ENCODE measurements at places on chromosomes 2 and 18.

DNA sequence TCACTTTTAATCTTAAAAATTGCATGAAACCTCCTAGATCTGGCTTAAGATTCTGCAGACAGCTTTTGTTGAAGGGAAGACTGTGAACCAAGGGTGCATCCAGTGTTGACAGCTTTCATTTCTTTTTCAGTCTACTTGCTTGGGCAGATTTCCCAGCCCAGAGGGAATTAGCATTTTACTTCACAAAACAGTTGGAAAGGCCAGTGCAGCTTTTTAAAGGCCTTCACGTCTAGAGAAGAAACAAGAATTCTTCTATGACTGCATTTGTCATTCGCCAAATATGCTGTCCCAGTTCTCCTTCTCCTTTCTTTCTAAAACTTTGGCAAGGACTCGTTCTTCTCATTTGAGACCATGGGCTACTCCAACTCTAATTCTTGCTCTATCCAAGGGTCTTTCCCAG is 17.4 kb downstream of the NTSR2 start:
- peaks cover 54% of the 10 kb centered on the region for H3K27me3 ChIP-seq
- H3K4me1 ChIP-seq: peaks cover 16% of the 10 kb centered on the region
- DNase-seq: no peak
- H3K4me3 ChIP-seq: no peak overlapping the region

DNA sequence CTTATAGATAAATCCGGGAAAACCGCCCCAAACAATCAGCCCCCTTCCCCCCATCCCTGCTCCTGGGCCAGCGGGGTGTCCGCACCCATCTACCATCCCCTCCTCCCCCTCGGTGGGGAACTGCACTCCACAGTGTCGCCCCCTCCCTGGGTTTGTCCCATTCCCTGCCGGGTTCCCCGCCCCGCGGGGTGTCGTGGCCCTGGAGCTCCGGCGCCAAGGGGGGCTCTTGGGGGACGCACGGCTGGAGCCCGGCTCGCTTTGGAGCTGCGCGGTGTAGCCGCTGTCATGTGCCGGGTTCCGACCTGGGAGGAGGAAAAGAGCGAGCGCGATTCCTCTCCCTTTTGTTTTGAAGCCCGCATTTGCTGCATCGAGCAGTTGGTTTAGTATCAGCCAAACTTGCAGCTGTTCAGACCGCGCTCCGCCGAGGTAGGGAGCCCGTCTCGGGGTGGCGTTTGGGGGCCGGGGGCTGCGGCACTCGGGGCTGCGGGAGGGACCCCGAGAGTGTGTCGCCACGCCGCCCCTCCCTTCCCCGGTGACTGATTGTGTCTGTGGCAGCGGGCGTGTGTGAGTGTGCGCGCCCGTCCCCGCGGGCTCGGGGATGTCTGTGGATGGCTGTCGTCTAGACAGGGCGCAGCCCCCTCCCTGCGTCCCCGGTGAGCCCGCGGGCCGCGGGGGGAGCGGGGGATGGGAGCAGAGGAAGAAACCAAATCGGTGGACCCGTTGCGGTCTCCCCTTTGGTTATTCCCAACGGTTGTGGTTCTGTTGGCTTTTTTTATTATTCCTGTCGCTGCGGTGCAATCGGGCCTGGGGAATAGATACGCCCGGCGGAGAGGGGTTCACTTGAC is 797 bp downstream of the CTIF start:
- DNase-seq: peak; percentile 31
- peak overlapping the region; percentile 97 for H3K4me3 ChIP-seq
- peaks cover 10% of the 10 kb centered on the region for H3K4me1 ChIP-seq
- no peaks in the 10 kb centered on the region for H3K27me3 ChIP-seq

- no peak overlapping the region for H3K27ac ChIP-seq
- H3K36me3 ChIP-seq: peaks cover 4% of the 10 kb centered on the region
- no peaks in the 10 kb centered on the region for H3K4me1 ChIP-seq
- DNase-seq: no peak
- H3K27me3 ChIP-seq: peaks cover 65% of the 10 kb centered on the region
Measured at GRCh38 chr2:122009561-122009960, 254.1 kb downstream of the TSN start.

DNA sequence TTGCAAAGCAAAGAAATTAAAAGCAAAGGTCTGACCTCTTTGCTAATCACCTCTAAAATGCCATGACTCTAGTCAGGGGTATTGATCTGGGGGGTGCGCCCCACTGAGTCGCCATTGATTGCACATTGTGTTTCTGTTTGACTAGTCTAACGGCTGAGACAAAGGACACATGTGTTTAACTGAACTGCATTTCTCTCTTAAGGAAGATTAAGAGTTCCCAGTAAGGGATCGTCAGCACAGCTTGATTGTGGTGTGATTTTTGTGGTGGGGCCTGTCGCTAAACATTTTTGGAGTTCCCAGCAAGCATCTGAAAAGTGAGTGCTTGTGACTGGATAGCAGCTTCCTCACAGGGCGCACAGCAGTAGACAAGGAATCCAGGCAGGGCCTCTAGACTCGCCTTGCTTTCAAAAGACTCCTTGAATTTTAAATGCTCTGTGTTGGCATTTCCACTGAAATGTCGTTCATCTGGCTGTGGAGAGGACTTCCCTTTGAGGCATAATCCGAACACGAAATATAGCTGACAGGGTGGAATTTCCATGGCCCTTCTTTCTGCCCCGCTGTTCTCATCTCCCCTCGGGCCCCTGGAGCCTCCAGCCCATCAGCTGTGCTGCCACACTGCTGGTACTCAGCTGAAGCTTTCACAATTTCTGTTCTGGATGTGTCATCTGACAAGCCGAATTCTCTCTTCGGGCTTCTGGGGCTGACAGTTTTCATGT is 126.3 kb downstream of the FAM168B start:
- peaks cover 21% of the 10 kb centered on the region for H3K4me1 ChIP-seq
- peaks cover 6% of the 10 kb centered on the region for H3K36me3 ChIP-seq
- peaks cover 39% of the 10 kb centered on the region for H3K27me3 ChIP-seq
- DNase-seq: no peak

DNA sequence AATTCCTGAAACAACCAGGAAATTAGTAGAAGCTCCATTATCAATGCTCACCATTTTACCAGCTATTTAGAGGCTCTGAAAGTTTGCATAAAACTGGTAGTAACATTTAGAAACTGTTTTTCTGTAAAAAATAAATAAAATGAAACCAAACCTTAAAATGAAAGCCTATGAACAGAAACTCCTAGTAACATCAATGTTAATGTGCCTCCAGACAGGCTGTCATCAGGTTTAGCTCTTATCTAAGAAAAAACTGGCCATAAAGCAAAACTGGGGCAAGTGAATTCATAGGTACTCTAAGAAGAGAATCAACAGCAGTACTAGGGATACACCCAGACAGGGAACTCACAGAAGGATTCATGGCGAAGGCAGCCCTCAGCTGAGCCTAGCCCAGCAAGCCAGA is 8.0 kb downstream of the E2F6 start:
- H3K27me3 ChIP-seq: no peaks in the 10 kb centered on the region
- no peak overlapping the region for H3K27ac ChIP-seq
- H3K36me3 ChIP-seq: peaks cover 9% of the 10 kb centered on the region

DNA sequence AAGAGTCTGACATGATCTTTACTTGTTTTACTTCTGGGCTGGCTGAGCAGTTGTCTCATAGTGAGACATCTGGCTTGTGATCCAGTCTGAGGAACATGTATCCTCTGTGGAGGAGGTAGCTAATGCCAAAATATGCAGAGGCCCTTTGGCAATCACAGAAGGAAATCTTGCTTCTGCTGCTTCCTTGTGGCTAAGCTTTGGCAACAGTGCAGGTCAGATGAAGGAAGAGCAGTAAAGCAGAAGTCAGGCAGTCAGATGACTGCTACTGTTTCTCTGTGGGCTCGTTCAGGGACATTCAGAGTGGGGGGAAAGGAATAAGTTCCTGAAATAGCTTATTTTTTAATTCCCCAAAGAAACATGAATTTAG is 22.3 kb downstream of the DOK1 start:
- H3K27me3 ChIP-seq: peaks cover 13% of the 10 kb centered on the region
- no peak overlapping the region for H3K4me3 ChIP-seq
- H3K4me1 ChIP-seq: peaks cover 8% of the 10 kb centered on the region
- no peaks in the 10 kb centered on the region for H3K36me3 ChIP-seq

DNA sequence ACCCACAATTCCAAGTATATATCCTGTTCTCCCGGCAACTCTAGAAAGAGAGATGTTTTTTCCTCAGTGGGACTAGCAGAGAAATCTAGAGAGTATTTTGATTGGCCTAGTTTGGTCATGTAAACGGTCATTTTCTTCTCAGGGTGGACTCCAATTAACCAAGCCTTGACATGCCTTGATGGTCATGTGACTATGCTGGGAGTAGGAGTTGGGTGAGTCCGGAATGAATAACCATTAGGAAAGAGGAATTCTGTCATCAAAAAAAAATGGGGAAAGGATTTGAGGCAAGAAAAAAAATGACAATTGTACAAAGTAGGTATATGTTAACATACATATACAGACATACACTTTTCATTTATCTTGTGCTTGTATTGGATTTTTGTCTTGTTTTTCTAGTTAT is 248.2 kb upstream of the CDH20 start:
- H3K4me3 ChIP-seq: no peak overlapping the region
- no peaks in the 10 kb centered on the region for H3K27me3 ChIP-seq
- H3K27ac ChIP-seq: no peak overlapping the region
- H3K4me1 ChIP-seq: no peaks in the 10 kb centered on the region
- peaks cover 6% of the 10 kb centered on the region for H3K36me3 ChIP-seq

- no peak for DNase-seq
- H3K27ac ChIP-seq: no peak overlapping the region
- no peak overlapping the region for H3K4me3 ChIP-seq
- no peaks in the 10 kb centered on the region for H3K27me3 ChIP-seq
- no peaks in the 10 kb centered on the region for H3K4me1 ChIP-seq
Measured at GRCh38 chr18:39724652-39725051, 2159.1 kb upstream of the CELF4 start.

DNA sequence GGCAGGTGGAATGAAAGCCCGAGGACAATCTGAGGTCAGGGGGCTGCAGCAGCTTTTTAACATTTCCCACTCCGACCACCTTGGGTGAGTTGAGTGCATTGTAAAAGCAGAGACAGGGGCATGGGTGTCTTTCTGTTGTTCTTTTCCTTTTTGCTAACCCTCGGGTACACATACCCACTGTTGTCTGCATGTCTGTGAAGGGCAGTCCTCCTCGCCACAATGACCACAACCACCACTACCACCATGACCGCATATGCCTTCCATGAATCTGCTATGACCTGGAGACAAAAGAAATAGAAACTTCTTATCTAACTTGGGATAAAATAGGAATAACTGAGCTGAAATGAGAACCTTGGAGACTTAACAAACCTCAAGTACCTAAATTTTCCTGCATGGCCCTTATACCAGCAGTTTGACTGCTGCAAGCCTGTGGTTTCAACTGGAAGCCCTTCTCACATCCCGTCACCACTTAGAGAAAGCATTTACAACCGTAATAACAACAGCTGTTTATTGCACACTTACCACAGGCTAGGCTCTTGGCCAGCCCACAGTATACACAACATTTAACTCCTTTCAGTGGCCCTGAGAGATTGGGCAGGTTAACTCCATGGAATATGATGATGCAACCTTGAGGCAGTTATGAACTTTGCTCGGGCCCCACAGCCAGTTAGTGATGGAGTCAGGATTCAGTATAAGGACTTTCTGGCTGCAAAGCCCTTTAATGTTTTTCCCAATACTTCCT is 80.3 kb downstream of the GYPC start:
- no peaks in the 10 kb centered on the region for H3K36me3 ChIP-seq
- no peak overlapping the region for H3K27ac ChIP-seq
- no peak overlapping the region for H3K4me3 ChIP-seq
- H3K27me3 ChIP-seq: no peaks in the 10 kb centered on the region

GRCh38 chr2:18745431-18746272 is 156.3 kb upstream of the NT5C1B start:
- H3K36me3 ChIP-seq: no peaks in the 10 kb centered on the region
- H3K27ac ChIP-seq: no peak overlapping the region
- H3K27me3 ChIP-seq: no peaks in the 10 kb centered on the region
- DNase-seq: no peak

- H3K4me3 ChIP-seq: no peak overlapping the region
- H3K36me3 ChIP-seq: no peaks in the 10 kb centered on the region
- no peaks in the 10 kb centered on the region for H3K27me3 ChIP-seq
- DNase-seq: no peak
- no peak overlapping the region for H3K27ac ChIP-seq
- peaks cover 15% of the 10 kb centered on the region for H3K4me1 ChIP-seq
Measured at GRCh38 chr18:44803019-44803650, 122.4 kb downstream of the SETBP1 start.

- H3K27me3 ChIP-seq: no peaks in the 10 kb centered on the region
- no peak overlapping the region for H3K4me3 ChIP-seq
- H3K4me1 ChIP-seq: peaks cover 15% of the 10 kb centered on the region
- H3K36me3 ChIP-seq: no peaks in the 10 kb centered on the region
- no peak for DNase-seq
- H3K27ac ChIP-seq: no peak overlapping the region
Measured at GRCh38 chr2:102672107-102672776, 52.9 kb downstream of the SLC9A2 start.

GRCh38 chr18:28823506-28824182 is 646.7 kb upstream of the CDH2 start:
- no peak overlapping the region for H3K27ac ChIP-seq
- no peaks in the 10 kb centered on the region for H3K4me1 ChIP-seq
- no peaks in the 10 kb centered on the region for H3K36me3 ChIP-seq
- DNase-seq: no peak
- no peak overlapping the region for H3K4me3 ChIP-seq

GRCh38 chr2:185608799-185609198 is 129.8 kb upstream of the FSIP2 start:
- no peaks in the 10 kb centered on the region for H3K4me1 ChIP-seq
- H3K27ac ChIP-seq: no peak overlapping the region
- H3K27me3 ChIP-seq: no peaks in the 10 kb centered on the region
- H3K36me3 ChIP-seq: no peaks in the 10 kb centered on the region

DNA sequence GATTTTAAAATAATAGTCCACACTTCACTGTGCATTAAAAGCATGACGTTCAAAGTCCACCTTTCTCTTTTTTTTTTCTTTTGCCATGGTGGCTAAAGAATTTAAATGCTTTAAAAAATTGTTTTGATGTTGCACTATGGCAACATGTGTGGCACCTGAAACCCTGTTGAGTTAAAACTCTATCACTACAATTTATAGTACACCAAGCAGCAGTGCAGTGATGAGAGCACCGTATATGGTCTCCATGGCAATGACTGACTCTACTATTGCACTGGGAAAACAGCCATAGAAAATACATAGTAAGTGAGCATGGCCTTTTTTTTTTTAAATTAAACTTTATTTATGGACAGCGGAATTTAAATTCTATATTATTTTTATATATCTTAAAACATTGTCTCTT is 298.8 kb downstream of the FIGN start:
- no peaks in the 10 kb centered on the region for H3K27me3 ChIP-seq
- H3K27ac ChIP-seq: no peak overlapping the region
- no peaks in the 10 kb centered on the region for H3K36me3 ChIP-seq
- DNase-seq: no peak
- no peak overlapping the region for H3K4me3 ChIP-seq
- no peaks in the 10 kb centered on the region for H3K4me1 ChIP-seq

GRCh38 chr2:186612555-186613440 is 22.9 kb downstream of the ITGAV start:
- peak overlapping the region; percentile 31 for H3K27ac ChIP-seq
- H3K27me3 ChIP-seq: no peaks in the 10 kb centered on the region
- peaks cover 13% of the 10 kb centered on the region for H3K4me1 ChIP-seq
- no peak overlapping the region for H3K4me3 ChIP-seq
- peaks cover 4% of the 10 kb centered on the region for H3K36me3 ChIP-seq

Data from Calu3 (cell line).